ENCODE measurements at places on chromosomes 11 and 22.
A peak's percentile ranks its signal among the peaks of the same experiment; 100 is the strongest.

DNA sequence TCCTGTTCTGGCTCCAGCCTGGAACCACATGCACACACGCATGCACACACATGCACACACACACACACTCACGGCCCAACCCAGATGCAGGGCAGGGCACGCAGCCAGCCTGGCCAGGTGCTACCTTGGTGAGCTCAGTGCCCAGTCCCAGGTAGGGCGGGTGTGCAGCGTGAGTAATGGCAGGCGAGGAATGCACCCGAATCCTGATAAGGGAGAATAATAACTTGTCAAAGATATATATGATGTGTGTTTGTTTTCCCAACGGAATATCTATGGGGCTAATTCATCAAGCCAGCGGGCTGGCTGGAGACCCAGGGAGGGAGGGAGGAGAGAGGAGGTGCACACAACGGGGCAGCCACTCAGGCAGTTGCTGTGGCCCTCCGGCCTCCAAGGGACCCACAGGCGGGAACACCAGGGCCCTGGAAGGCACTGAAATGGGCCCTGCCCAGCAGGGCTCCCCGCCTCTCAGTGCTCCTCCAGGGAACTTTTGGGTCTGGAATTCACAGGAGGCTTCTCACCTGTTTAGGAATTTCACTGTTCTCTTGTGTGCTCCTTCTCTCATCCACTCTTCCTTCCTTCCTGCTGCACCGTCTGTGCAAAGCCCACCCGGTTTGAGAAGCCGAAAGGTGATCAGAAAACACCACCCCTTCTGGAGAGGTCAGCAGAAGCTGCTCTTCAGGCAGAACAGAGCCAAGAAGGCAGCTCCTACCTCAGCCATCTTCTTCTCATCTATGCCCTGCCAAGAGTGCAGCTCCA lies 79.0 kb downstream of the BUD13 start:
- DNase-seq: no peak

DNA sequence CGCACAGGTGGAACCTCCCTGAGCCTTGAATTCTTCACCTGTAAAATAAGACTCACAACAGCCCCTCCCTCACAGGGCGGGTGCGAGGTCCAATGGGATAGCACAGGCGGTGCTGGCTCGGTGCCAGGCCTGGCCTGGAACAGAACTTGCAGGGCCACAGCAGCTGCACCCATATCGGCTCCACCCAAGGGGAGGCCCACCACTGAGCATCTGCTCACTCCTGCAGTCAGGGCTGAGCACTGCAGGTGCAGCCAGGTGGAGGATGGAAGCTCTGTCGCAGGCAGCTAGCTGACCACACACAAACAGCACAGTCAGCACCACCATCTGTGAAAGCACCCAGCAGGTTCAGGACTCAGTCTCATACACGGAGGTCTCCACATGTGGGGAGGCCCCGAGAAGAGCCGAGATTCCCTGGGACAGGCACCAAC lies 19.6 kb downstream of the VPS37C start:
- no peak for DNase-seq

DNA sequence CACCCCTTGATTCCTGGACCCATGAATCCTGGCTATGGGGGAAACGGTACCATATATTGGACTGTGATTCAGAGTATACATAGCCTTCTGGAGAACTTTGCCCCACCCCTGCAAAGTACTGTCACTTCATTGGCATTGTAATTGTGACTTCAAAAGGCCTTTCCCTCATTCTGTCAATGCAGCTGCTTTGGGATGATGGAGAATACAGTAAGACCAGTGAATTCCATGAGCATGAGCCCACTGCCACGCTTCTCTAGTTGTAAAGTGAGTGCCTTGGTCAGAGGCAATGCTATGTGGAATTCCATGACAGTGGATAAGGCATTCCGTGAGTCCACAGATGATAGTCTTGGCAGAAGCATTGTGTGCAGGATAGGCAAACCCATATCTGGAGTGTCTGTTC lies 25.7 kb upstream of the MSANTD2 start:
- DNase-seq: no peak

GRCh38 chr11:119693253-119693815 lies 35.7 kb downstream of the NECTIN1 start:
- DNase-seq: no peak

- DNase-seq: peak; percentile 39
These were observed at the start of gene JAML for GRCh38 chr11:118224511-118225188. Gene JAML (minus strand): TSS chr11:118225011. CDS start chr11:118214866, 10,145 bp downstream.

GRCh38 chr11:76680518-76681425 lies 10.2 kb upstream of the LRRC32 start:
- peak; percentile 40 for DNase-seq

DNA sequence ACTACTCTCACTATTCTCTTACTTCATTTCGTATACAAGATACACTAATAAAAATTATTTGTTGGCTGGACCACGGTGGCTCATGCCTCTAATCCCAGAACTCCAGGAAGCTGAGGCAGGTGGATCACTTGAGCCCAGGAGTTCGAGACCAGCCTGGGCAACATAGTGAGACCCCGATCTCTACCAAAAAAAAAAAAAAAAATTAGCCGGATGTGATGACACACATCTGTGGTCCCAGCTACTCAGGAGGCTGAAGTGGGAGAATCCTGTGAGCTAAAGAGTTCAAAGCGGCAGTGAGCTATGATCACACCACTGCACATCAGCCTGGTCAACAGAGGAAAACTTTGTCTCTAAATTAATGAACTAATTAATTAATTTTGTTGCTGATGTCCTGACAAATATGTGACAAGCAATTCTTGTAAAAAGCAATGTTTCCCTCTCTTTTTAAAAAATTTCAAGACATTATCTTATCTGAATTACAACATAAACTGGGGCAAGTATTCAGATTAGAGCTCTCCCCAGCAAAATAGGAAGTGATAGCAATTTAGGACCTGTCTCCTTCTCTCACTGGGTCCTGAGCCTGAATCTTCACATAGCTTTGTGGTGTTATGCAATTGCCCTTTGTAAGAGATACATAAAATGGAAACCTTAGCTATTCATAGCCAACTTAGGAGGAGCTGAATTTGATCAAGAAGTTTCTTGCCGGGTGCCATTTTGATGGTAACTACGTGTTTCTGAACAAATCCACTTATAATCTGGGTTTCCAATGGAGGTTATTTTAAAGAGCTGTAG lies 17.6 kb upstream of the TMA7B start:
- no peak for DNase-seq

- no peak for DNase-seq
These were observed 131.0 kb upstream of the LDLRAD3 start for GRCh38 chr11:35812828-35813227.

DNA sequence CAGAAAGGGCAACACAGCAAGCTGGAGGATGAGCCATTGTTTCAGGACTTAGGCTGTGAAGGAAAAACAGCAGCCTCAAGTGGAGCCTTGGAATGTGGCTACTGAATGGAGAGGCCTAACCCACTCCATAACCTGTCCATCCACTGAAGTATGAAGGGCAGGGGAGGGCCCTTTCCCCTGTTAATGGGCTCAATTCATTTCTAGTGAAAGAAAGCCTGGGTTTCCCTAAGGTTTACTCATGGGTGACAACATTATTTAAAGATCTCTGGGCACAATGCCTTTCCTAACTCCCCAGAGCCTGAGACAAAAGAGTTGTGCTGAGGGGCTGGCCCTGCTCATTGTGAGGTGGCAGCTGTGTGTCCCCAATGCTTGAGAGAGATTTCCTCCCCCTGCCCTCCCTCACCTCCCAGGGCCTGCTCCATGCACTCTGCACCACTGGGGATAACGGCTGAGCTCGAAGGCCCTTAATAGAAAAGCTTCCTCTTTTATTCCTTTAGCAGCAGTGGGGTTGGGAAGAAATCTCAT lies 83.8 kb downstream of the ME3 start:
- no peak for DNase-seq

DNA sequence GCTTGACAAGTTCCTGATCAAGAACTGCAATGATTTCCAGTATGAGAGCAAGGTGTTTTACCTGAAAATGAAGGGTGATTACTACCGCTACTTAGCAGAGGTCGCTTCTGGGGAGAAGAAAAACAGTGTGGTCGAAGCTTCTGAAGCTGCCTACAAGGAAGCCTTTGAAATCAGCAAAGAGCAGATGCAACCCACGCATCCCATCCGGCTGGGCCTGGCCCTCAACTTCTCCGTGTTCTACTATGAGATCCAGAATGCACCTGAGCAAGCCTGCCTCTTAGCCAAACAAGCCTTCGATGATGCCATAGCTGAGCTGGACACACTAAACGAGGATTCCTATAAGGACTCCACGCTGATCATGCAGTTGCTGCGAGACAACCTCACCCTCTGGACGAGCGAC lies 12.0 kb downstream of the YWHAH start:
- DNase-seq: no peak

GRCh38 chr11:19573666-19574065 lies 139.0 kb upstream of the NAV2 start:
- DNase-seq: no peak

DNA sequence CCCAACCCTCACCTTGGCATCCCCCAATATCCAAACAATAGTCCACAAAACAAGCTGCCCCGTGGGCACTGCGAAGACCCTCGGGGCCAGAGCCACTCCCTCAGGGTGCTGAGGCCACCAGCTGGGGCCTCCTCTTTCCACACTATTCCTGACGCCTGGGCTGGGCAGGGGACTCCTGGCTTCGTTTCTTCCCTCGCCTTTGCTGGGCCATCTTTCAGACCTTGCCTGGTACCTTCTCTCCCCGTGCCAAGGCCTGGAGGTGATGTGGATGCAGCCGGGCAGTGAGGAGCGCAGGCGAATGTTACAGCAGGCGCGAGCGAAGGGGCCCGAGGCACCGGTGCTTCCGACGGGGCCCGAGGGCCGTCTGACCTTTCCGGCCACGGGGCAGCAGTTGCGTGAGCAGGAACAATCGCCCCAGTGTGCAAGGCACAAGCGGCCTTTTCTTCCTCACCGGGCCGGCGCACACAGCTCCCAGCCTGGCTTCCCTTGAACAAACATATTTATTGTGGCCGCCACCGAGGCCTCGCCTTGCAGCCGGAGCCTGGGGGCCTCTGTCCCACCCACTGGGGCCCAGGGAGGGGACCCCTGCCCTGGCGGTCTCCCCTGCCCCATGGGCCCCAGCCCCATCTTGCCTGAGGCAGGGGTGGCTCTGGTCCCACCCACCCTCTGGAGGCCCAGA lies 32.6 kb upstream of the KCNQ1OT1 start:
- no peak for DNase-seq
